ENCODE measurements at places on chromosomes 6 and 20.

GRCh38 chr6:29201966-29202365 is 31.3 kb downstream of the OR2J2 start:
- no peak for DNase-seq

DNA sequence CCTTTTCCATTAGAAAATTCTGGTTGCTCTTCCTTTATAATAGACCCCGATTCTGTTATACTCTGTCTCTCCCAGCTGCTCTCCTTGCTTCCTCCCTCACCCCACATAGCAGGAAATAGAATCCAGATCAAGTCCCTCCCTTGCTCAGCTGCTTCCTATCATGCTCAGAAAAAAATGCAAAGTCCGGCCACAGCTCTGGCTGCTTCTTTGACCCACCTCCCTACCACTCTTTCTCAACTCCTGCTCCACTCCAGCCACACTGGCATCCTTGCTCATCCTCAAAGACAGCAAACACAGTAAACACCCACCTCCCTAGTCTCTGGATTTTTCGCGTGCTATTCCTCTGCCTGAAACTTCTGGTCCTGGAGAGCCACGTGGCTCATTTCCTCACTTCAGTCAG is 9.1 kb upstream of the SLC22A16 start:
- DNase-seq: no peak

DNA sequence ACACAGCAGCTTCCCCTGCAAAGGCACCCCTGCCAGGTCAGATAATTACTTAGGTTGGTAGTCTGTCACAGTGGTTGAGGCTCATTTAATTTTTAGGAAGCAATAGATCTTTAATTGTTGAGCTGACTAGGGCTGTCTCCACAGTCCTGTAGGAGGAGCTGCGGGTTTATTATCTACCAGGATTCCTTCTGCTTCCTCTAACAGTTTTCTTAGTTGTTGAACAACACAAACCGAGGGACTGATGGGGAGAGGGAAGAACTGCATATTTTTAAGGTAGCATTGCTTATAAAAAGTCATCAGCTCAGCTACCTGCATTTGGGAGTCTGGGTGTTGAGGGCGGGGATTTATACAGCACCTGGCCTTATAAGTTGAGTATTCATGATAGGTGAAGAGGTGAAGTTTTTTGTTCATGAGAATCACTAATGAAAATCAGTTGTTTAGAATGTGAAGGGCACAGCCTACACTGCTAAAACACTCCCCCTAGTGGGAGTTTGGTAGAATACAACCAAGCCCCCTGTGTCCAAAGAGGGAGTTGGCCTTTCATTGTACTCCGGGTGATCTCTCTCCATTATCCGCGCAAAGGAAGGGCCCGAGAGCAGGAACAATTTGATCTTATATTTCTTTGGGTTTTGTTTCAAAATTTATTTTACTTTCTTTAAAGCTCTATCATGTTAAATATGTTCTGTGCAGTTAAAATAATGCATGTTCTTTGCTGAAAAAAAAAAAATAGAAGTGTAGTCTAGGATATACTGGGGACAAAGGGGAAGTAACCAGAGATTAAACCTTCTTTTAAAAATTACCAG is 69.6 kb downstream of the SSR1 start:
- DNase-seq: no peak

DNA sequence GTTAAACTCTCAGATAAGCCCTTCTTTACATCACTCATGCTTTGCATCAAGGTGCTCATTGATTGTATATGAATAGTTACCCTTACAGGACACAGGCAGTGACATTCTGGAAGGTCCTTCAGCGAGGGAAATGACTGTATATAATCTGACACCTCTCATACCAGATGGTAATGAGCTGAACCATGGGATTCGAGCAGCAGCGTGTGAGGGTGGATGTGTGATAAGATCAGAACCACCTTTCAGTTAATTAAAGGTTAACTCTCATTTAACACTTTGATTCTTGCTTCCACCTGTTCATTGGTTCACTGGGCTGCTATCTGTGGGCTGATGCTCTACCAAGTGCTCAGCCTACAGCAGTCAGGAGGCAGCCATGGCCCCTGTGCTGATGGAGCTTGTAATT is 24.2 kb downstream of the NEDD9 start:
- no peak for DNase-seq

DNA sequence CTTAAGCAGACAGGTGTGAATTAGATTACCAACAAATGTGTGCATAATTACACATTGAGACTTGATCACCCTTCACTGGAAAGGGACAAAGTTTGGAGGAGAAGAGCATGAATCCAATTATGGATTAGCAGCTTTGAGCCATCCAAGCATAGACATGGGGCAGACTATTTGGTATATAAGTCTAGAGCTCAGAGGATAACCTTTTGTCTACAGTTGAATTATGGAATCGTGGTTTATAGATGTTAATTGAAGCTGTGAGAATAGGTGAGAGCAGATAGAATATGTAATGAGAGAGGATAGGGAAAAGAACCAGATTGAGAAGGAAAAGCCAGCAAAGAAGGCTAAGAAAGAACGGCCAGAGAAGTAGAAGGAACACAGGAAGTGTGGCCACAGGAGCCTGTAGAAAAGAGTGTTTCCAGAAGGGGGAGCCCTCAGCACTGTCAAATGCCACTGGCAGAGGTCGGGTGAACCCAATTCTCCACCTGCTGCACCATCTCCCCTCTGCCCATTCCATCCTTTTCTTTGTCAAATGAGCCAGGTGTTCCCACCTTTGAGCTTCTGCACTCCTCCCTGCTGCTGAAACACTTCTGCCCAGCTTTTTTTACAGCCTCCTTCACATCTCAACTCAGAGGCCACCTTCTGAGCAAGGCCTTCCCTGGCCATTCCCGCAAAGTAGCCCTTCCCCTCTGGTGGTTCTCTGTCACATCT is 7.3 kb downstream of the DNTTIP1 start:
- DNase-seq: no peak

GRCh38 chr6:98358173-98358572 is 476.2 kb upstream of the POU3F2 start:
- no peak for DNase-seq

DNA sequence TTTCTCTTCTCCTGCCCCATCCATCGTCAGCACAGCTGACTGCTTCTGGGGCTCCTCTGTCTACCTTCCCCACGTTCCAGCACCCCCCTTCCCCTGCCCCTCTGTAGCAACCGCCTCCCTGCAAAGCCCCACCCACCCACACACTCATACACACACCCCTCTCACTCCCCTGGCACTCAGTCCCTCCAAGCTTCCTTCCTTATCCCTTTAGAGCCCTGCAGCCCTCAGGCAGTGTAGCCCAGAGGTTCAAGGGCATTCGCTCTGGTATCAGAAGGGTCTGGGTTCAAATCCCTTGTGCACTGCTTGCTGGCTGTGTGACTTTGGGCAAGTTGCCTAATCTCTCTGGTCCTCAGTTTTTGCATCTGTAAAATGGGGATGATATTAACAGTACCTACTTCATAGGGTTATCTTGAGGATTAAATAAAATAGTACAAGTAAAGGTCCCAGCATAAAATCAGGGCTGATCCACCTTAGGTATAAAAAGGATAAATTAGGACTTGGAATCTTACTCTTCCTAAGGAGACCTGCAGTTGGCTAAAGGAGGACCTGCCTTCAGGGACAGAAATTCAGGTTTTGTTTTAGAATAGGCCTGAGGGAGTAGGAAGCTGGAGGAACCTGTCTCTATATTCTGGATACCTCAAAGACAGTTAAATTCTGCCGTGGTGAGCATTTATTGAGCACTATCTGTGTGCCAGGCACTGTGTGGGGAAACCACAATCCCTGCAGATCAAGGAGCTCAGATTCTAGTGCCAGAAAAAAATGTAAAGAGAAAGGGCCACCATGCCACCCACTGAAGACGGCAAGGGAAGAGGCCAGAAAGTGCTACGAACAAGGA is 94.1 kb downstream of the SNX5 start:
- DNase-seq: no peak

- DNase-seq: no peak
Observed at GRCh38 chr6:24856246-24856599, 57.5 kb upstream of the ARMH2 start.

DNA sequence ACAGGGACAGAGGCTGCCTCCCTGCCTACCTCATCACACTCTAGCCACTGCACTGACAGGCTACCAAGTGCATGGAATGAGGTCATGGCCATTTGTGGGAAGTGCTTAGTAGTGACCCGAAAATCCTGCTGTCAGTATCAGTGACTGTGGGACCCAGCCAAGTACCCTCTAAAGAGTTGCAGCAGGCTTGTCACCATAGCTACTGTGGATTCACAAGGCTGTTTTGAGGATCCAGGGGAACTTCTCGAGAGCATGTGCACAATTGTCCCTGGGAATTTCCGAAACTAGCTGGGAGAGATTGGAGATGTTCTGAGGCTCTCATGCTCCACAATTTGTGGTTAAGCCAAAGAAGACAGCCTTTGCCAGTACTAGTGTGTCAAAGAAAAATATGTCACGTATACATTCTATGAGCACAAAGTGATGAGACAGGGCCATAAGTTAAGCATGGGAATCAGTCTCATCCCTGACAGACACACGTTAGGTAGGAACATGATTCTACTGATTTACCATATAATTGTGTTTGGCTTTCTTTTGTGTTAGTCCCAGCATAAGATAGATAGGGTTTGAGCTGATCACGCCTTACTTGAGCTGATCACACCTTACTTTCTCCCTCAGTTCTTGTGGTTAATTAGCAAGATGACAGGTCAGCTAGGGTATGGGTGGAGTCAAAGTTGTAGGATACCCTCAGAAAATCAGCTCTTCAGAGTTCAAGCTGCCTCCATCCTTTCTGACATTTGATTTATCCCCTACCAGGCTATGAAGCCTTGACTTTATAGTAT is 42.6 kb upstream of the TMEM170B start:
- DNase-seq: no peak

DNA sequence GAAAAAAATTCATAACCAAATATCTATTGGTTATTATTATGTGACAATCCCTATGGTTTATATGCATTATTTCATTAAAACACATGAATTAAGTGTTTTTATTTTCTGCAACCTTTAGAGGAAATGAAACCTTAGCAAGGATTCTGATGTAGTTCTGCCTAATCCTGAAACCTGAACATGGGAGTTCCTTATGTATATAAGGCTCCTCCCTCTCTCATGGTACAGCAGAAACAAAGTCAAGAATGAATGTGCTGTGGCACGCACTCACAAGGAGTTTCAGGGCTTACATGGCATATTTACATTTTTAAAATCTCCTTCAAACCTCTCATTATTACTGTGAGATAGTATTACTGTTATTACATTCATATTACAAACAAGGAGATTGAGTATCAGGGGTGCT is 426.4 kb upstream of the CITED2 start:
- no peak for DNase-seq

DNA sequence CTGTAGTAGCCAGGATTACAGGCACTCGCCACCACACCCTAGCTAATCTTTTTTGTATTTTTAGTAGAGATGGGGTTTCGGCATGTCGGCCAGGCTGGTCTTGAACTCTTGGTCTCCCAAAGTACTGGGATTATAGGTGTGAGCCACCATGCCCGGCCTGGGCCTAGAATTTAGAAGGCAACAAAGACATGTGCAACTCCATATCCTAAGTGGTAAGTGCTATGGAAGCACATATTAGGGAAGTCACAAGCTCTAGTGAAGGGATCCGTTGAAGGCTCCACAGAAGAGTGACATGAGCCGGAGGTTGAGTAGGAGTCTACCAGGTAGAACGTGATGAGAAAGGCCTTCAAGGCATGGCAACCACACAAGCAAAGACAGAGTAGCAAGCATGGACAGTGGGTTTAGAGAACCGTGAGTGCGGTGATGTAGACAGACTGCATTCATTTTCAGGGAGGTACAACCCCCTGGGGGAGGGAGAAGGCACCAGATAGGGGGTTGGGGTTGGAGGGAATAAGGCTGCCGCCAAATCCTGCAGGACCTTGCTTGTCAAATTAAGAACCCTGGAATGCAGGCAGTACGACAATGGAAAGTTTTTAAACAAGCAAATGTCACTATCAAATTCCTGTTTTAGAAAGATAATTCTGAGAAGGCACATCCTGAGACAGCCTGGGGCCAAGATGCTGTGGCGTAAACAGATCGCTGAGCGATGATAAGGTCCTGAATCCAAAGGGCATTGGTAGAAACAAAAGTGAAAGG is 50.2 kb downstream of the ARHGAP18 start:
- no peak for DNase-seq

GRCh38 chr20:36173451-36173933 is 19.0 kb downstream of the EPB41L1 start:
- no peak for DNase-seq

GRCh38 chr20:57587989-57588377 is 27.1 kb downstream of the PCK1 start:
- no peak for DNase-seq

DNA sequence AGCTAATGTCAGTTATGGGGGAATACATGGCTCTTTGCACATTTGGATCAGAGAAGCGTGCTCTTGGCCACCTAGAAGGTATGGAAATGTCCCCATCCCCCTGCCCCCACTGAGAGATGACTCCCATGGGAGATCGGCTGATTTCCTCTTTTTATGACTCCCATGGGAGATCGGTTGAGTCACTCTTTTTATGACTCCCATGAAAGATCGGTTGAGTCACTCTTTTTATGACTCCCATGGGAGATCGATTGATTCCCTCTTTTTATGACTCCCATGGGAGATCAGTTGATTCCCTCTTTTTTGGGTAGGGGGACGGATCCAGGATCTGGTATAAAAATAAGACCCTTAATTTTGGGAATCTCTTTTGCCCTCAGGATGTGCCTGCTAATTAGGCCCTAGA is 10.3 kb upstream of the TAAR9 start:
- DNase-seq: no peak

DNA sequence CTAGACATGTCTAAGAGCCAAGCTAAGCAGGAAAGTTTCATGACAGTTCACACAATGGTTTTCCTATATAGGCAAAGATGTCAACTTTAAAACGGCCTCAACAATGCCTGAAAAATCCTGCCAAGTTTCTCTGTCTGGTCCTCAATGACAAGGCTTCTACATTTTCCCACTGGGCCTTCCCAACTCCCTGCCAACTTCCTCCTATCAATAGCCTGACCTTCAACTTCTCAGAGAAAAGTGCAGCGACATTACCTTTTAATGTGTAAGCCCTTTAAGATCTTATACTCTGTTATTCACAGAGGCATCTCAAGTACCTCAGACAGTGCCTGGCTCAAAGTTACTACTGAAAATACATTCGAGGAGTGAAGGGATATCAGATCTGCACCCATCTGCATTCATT is 56.2 kb upstream of the BTBD3 start:
- DNase-seq: no peak

- no peak for DNase-seq
Observed at GRCh38 chr6:151850479-151851003, 43.1 kb downstream of the ESR1 start.

- DNase-seq: no peak
Observed at GRCh38 chr20:35735826-35736470, 6.1 kb downstream of the RBM39 start.

- DNase-seq: no peak
Observed at GRCh38 chr20:63591786-63592355, 17.8 kb upstream of the HELZ2 start.

- DNase-seq: no peak
Observed at GRCh38 chr20:13839421-13840092, 54.7 kb downstream of the NDUFAF5 start.

DNA sequence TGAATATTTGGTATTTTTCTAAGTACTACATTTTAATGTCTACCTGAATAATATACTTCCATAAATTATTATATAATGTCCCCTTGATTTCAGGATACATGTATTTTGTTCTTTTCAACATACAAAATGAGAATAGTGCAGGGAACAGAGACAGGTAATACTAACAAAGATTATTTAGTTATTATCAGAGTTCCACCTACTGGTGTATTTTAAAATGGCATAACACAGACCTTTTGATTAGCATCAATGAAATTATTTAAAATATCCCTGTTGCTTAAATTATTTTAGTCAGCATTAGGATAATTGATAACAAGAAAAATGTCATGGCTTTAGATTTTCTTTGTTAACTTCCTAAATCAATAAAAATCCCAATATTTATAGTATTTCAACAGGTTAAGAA is 184.0 kb downstream of the PRDM13 start:
- no peak for DNase-seq

GRCh38 chr6:120564779-120565178 is 769.5 kb downstream of the TBC1D32 start:
- DNase-seq: no peak

Data from stimulated activated CD4-positive, alpha-beta T cell treated with anti-CD3 and anti-CD28 coated beads, Interleukin-1b, Interleukin-23, amount 100 ng/mL, for 1 hour (primary cell).